HFF-Myc (cell line): ENCODE measurements at places on chromosomes 5 and 9.

- no peak for DNase-seq
Measured at GRCh38 chr9:135731454-135731853, 29.5 kb downstream of the KCNT1 start.

DNA sequence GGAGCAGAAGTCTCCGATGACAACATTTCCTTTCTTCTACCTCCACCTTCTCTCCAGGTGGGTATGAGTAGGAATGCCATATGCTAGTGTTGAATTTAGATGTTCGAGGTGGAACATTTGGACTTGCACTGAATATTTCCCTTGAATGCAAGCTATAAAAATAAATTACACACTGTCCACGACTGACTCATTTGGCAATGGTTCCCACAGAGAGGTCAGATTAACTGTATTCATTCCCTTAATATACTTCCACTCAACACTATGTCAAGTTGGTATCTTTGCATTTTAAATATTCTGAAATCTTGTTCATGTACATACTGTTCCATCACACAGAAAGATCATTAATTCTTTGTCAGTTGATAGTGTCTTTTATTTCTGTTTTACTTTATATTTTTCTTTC is 222.6 kb upstream of the PIK3R1 start:
- no peak for DNase-seq

DNA sequence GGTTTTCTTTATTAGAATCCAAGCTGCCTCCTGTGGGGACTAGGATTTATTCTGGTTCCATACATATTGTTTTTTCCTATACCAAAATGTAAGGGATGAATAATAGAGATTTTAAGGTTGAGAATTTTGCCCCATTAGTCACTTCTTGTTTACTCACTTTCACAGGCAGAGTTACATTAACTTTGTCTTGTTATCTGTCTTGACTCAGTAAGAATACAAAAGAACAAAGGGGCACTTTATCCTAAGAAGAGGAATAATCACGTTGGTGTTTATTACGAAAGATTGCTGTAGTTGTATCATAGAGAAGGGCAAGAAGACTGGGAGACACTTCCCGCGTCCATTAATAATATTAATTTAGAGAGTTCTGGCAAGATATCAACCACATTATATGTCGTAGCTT is 599.7 kb upstream of the FTMT start:
- no peak for DNase-seq

DNA sequence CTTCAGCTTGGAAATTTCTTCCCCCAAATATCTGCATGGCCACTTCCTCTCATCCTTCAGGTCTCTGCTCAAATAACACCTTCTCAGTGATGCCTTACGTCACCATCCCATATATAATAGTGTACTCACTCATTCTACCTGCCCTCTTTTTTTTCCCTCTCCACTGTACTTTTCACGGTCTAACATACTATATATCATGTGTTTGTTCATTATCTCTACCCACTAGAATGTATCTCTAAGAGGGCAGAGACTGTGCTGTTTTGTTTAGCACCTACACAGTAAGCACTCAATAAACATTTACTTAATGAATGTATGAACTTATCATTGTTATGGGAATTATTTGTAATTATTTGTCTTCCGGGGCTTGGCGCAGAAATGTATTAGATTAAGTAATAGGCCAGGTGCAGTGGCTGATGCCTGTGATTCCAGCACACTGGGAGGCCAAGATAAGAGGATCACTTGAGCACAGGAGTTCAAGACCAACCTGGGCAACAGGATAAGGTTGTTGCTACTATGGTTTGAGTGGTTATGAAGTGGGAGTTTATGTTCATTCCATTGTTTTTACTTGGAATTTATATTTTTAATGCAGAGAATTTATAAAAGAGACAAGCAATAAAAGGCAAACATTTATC is 6.0 kb upstream of the IL13 start:
- no peak for DNase-seq

- no peak for DNase-seq
Measured at GRCh38 chr9:134216449-134216951, 52.1 kb upstream of the RNU6ATAC start.

GRCh38 chr9:130539420-130540223 is 39.8 kb upstream of the FUBP3 start:
- no peak for DNase-seq

GRCh38 chr5:57703721-57704120 is 221.1 kb upstream of the ACTBL2 start:
- no peak for DNase-seq

- DNase-seq, result no peak
Measured at GRCh38 chr9:133347515-133347984, 381 bp downstream of the MED22 start.

DNA sequence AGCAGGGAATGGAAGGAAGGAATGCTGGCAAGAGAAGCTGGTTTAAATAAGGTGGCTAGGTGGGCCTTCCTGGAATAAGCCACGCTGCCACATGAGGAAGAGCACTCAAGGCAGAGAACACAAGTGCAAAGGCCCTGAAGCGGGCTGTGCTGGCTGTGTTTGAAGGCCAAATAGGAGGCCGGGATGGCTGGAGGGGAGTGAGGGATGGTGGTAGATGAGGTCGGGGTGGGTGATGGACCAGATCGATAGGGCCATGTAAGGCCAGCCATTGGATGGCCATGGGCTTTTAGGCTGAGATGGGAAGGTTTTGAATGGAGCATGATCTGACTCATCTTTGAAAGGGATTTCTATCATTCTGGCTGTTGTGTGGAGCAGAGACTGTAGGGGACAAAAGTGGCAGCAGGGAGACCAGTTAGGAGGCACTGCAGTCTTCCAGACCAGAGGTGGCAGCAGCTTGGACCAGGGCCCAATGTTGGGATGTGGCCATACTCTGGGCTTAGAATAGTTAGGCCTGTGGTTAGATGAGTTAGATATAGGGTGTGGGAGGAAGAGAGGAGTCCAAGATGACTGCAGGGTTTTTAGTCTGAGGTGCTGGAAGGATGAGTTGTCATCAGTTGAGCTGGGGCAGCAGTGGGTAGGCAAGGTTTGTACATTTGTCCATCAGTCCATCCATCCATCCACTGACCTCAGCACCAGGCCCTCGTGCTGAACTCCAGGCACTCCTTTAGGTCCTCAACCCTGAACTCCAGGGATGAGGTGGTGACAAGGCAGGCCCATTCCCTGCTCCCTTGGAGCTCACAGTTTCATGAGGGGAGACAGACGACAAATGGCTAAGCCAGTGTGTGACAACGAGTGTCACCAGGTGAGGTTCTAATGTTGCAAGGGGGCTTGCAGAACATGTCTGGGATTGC is 30.3 kb downstream of the NDST1 start:
- DNase-seq, result no peak

DNA sequence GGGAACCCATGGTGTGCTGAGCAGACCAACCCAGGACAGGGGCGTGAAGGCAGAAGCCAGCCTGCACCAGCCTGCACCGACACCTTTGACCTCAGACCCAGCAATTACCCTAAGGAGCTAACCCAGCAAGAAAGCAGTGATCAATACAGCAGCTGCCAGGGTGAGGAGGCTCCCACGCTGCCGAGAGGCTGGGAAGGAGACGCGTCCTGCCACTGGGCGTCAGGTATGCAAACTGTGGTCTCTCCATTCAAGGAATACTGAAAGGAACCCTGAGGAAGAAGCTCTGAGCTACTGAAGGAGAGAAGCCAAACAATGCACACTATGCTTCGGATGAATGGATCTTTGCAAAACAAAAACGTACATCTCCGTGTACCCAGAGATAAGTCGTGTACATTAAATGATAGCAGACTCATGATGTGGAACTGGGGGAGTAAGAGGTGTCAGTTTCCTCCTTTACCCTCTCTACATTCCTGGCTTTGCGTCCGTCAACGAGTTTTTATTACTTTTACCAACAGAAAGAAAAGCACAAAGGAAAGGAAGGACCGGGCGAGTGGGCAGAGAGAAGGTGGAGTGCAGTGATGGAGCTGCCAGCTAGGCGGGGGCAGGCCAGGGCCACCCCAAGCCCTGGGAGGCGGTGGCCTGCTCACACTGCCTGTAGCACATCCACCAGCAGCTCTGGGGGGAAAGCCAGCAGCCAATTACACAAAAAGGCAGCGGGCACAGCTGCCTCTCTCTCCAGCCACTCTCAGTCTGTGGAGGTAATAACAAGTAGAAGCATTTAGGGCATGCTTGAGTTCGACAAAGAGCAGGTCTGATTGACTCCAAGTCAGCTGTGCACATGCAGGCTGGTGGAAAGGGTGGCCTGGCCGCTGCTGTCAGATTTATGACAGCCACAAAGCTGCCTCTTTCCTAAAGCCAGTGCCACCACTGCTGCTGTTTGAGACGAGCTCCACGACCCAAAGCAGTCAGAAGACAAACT is 29.3 kb downstream of the RASGEF1C start:
- no peak for DNase-seq

DNA sequence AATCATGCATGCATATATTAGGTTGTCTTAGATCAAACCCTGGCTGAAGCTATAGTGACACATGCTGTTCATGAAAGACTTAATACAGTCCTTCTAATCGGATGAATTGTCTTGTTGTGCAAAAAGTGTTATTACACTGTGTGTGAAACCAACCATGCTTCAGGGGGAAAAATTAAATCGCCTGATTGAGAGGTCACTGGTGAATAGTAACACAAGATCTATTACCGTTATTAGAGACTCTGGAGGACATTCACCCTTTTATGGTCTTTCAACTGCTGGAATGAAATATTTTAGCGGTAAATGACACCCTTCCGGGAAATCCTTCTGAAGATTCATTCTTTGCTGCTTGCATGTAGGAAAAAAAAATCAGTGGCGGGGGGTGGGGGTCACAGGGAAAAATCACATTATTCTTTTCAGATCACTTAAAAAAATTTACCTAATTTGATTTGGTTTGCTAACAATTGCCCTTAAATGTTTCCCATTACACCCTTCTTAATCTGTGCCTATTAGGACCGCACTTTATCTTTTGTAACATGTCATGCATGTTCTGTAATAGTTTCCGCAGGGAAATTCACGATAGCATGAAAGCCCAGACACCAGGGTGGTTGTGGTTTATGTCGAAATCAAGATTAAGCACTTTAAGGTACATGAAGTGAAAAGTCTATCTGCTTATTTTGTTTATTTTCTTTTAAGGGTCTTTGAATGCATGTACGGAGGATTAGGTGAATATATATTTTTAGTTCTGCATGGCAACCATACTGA is 120.6 kb downstream of the FOCAD start:
- no peak for DNase-seq

DNA sequence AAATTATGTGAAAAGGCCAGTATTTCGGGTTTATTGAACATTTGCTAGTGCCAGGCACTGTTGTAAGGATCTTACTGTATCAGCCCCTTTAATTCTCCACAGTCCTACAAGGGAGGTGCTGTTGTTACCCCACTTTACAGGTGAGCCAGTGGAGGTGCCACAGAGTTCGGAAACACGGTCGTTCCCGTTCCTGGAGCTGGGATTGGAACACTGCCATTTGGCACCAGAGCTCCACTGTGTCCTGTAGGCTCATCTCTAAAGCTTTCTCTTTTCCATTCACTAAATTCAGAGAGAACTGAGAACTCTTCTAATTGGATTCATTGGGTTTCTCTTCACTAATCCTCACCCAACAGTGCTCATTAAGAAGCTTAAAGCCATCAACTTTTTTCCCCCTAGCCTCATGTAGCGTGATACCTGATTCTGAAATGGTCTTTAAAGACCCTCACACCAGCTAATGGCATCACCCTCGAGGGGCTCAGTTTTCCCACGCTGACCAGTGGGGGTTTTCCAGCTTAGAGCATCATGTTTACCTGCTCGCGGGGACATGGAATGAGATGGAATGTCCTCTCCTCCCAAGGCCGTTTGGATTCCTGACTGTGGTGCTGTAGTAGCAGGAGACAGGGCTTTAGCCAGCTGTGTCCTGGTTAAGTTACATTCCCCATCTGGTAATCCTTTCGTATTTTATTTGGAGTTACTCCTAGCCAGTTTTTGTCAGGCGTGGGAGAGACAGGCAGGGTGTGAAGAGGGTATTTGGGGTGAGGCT is 5.8 kb downstream of the ERGIC1 start:
- no peak for DNase-seq

DNA sequence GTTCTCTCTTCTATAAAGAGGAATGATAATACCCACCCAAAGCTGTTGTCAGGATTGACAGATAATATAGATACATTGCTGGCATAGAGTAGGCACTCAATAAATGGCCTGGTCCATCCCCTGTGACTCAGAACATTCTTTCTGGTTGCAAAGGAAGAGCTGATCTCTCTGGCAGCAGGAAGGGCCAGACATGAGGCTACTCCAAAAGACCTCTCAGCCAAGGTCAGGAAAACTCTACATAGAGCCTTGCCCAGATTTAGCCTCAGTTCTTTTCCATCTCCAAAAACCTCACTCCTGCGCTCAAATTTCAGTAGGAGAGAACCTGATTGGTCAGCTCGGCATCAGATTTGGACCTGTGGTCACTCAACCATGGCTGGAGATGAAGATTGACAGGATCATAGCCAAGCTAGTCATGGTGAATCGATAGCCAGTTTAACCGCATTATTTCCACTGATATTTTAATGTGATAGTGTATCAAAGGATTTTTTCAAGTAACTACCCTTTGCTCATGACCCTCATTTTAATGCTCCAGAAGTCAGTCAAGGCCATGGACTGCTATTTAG is 319.6 kb downstream of the DRD1 start:
- no peak for DNase-seq

GRCh38 chr5:169746147-169746694 is 109.1 kb downstream of the DOCK2 start:
- no peak for DNase-seq

DNA sequence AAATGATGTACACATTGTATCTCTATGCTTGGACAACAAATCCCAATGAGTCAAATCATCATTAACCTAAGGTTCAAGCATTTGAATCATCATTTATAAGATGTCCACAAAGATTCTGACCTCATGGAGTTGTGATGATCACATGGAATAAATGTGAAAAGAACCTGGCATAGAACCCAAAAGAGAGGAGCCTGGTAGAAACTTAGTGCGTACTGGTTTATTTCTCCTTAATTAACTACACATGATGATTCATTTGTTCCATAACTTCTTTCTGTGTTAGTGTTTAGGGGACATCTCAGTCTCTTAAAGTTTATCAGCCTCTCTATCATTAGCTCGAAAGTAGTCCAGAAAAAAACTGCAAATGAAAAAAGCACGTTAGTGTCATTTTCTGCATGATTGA is 411.6 kb downstream of the BRINP1 start:
- DNase-seq, result no peak

DNA sequence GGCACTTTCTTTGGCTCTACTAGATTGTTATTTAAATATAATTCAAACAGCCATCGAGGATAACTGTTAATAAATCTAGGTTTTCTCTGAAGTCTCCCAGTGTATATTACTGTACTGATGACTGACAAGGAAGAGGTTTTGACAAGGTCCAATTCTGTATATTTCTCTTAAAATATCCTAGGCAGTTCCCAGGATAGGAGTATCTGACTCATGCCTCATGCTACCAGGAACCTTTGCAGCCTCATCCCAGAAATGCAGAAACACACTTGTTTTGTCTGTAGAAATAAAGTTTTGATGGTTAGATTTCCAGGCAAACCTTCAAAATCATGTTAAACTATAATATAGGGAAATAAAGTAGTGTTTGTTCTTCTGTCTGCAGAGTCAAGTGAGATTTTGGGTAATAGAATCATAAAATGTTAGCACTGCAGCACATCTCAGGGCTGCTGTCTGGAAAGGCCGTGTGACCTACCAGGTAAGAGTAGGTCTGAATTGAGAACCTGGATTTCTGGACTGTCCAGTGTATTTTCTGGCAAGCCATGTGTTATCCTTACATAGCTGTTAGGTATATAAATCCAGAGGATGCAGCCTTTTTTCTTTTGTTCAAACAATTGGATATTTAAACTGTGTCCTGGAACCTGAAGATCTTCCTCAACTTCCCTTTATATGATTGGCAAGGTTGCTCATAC is 8.3 kb downstream of the UBE2D2 start:
- DNase-seq, result no peak

- DNase-seq, result no peak
Measured at GRCh38 chr9:18703151-18703900, 229.4 kb downstream of the ADAMTSL1 start.

GRCh38 chr5:40879163-40879942 is 29.9 kb upstream of the C7 start:
- DNase-seq, result no peak
